ENCODE measurements at places on chromosomes 6 and 20. TPM values are rescaled to one million over a fixed set of nuclear protein-coding genes. Genes with fewer than 3 reads are reported as not detected.

GRCh38 chr6:169254456-169255316 lies 1.0 kb upstream of the THBS2 start:
- peaks cover 20% of the 10 kb centered on the region for H3K4me1 ChIP-seq
- no peak for DNase-seq
- no peaks in the 10 kb centered on the region for H3K36me3 ChIP-seq
- H3K4me3 ChIP-seq = no peak overlapping the region

DPPA5 gene
- not detected for total RNA-seq

DLK2 gene
- 0.33 TPM for total RNA-seq

GRCh38 chr6:111642463-111643158 lies 36.9 kb upstream of the TRAF3IP2 start:
- H3K27me3 ChIP-seq = no peaks in the 10 kb centered on the region
- H3K36me3 ChIP-seq = no peaks in the 10 kb centered on the region
- H3K27ac ChIP-seq = no peak overlapping the region
- no peak overlapping the region for H3K4me3 ChIP-seq

All from CD4-positive, alpha-beta memory T cell (primary cell).